ENCODE measurements at places on chromosomes 4 and X.

- DNase-seq, result no peak
Observed at GRCh38 chr4:58465031-58465430, 1354.8 kb upstream of the IGFBP7 start.

DNA sequence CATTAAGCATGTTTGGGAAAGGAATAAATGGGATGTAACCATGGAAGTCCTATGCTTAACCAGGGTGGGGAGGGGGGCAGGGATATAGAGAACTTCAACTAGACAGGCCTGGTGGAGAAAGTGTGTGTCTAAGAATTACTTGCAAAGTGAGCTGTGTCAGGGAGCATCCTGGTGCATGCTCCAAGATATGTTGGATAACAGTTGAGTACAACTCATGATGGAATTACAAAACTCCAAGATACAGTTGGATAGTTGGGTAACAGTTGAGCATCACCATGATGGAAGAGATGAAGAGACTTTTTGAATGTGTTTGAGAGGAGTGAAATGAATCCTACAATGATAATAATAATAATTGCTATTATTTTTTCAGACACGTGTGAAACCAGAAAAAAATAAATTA is 26.1 kb upstream of the ACSL1 start:
- no peak for DNase-seq

GRCh38 chr4:17368408-17368807 is 143.5 kb downstream of the QDPR start:
- DNase-seq, result no peak

DNA sequence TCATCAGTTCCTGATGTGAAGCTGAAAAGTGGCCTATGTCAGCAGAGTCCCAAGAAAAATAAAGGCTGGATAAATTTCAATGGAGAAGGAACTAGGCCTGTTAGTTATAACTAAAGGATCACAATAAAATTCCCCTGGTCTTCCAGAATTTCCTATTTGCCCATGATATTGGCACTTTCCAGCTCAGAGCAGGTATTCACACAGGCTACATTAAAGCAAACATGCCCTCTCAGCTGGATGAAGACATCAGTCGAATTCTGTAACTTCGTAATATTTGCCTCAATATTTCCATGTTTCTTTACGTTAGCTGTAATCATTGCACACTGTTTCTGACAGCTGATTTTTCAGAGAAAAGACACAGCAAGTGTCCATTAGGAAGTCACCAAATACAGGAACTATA is 9.5 kb downstream of the HPGD start:
- DNase-seq, result no peak

- DNase-seq, result no peak
Observed at GRCh38 chr4:63492515-63492914, 916.7 kb downstream of the TECRL start.

DNA sequence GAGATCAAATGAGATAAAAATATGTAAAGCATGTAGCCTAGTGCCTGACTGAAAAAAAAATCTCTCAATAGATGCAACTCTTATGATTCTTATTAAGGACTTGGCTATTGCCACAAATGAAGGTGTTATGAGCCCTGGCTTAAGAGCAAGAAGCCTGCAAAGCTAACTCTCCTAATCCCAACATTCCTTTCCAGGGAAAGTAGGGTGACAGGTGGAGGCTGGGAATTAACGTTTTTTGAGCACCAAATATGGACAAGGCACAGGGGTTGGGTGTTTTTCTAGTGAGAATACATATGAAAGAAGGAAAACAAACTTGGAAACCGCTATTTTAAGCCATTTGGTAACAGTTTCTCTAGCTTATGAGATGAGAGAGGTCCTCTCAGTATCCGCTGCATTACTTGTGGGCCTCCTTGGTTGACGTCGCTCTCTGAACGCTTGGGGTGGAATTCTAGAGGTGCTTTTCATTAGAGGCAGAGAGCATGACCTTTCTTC is 2.4 kb downstream of the RHOH start:
- no peak for DNase-seq

DNA sequence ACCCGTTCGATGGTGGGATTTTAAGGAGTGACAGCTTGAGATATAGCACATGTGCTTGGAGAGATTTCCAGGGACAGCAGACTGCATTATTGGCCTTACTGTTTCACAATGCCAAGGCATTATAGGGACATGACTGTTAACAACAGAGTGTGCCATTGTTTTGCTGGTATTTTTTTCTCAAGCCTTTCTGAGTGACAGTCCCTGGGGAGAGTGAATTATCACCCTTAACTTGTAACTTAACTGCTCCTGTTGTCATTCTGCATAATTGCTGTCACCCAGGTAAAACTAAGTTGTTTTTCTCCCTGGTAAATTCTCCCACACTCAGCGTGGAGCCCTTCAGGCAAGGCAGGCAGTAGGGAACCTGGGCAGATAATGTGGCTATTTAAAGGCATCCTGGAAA is 989.2 kb upstream of the LCORL start:
- no peak for DNase-seq

- DNase-seq, result no peak
Observed at GRCh38 chr4:72311291-72311690, 257.7 kb downstream of the ADAMTS3 start.

- no peak for DNase-seq
Observed at GRCh38 chrX:40729598-40730584, 5.5 kb downstream of the MED14 start.

- DNase-seq, result no peak
Observed at GRCh38 chr4:74537459-74537858, 92.5 kb downstream of the AREG start.

- no peak for DNase-seq
Observed at GRCh38 chr4:96916711-96917110, 1076.8 kb downstream of the PDHA2 start.

DNA sequence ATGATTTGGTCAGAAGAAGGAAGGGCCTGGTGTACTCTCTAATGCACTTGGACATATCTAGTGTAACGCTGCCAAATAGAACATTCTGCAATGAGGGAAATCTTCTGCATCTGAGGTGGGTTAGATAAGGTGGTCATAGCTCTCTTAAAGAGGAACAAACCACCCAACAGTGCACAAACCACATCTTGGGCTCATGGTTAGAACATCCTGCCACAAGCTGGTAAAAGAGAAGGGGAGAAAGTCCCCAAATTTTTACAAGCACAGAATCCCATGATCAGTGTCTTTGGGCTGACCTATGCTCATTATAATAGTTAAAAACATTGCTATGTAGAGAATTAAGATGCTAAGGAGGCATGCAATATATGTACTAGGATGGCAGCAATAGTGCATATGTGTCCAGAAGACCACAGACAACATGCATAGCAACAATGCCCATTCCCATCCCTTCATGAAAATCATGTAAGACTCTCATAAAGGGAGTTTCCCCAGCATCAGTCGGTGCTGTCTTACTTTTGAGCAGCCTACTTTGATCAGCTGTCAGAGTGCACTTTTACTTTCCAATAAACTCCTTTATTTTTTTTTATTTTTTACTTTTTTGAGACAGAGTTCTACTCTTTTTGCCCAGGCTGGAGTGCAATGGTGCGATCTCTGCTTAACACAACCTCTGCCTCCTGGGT is 99.7 kb upstream of the SLC7A11 start:
- DNase-seq, result no peak

GRCh38 chrX:70433848-70434351 is 10.7 kb upstream of the DLG3 start:
- no peak for DNase-seq

GRCh38 chr4:56215901-56216300 is 171.4 kb downstream of the AASDH start:
- no peak for DNase-seq

GRCh38 chr4:86927843-86928395 is 6.9 kb upstream of the AFF1 start:
- no peak for DNase-seq

GRCh38 chrX:38560776-38561125 is 591 bp upstream of the TSPAN7 start:
- DNase-seq, result no peak

GRCh38 chrX:65488495-65488894 is 46.1 kb downstream of the LAS1L start:
- no peak for DNase-seq

- no peak for DNase-seq
Observed at GRCh38 chr4:105624530-105624929, 72.1 kb downstream of the ARHGEF38 start.

- no peak for DNase-seq
Observed at GRCh38 chrX:129759576-129760061, 20.1 kb upstream of the SASH3 start.

GRCh38 chrX:40543661-40544328 is 37.0 kb upstream of the ATP6AP2 start:
- DNase-seq, result peak; percentile 83

- no peak for DNase-seq
Observed at GRCh38 chr4:3873408-3874027, 107.3 kb downstream of the ADRA2C start.
